ENCODE measurements at places on chromosomes 11 and 22.
A peak's percentile ranks its signal among the peaks of the same experiment; 100 is the strongest.

GRCh38 chr11:72378704-72379383 lies 55.5 kb downstream of the CLPB start:
- H3K27me3 ChIP-seq = no peaks in the 10 kb centered on the region
- H3K36me3 ChIP-seq = no peaks in the 10 kb centered on the region
- peak; percentile 25 for DNase-seq
- peaks cover 19% of the 10 kb centered on the region for H3K4me1 ChIP-seq
- no peak overlapping the region for H3K4me3 ChIP-seq
- peak overlapping the region; percentile 56 for H3K27ac ChIP-seq

GRCh38 chr11:5536482-5536881 lies 11.9 kb downstream of the OR52H1 start:
- no peak overlapping the region for H3K27ac ChIP-seq

- no peaks in the 10 kb centered on the region for H3K36me3 ChIP-seq
- no peak overlapping the region for H3K4me3 ChIP-seq
- no peaks in the 10 kb centered on the region for H3K27me3 ChIP-seq
- H3K27ac ChIP-seq = no peak overlapping the region
- no peaks in the 10 kb centered on the region for H3K4me1 ChIP-seq
Observed at GRCh38 chr11:120635136-120635810, 123.7 kb downstream of the GRIK4 start.

- H3K36me3 ChIP-seq = peaks cover 31% of the 10 kb centered on the region
- peak overlapping the region; percentile 49 for H3K27ac ChIP-seq
- no peak overlapping the region for H3K4me3 ChIP-seq
- H3K27me3 ChIP-seq = no peaks in the 10 kb centered on the region
- H3K4me1 ChIP-seq = no peaks in the 10 kb centered on the region
Observed at GRCh38 chr11:72684236-72684912, 10.2 kb upstream of the PDE2A start.
